ENCODE measurements at places on chromosomes 5 and 9.
A peak's percentile ranks its signal among the peaks of the same experiment; 100 is the strongest.

GRCh38 chr9:110536822-110537221 lies 42.7 kb downstream of the SVEP1 start:
- no peak for DNase-seq

GRCh38 chr5:133509742-133510079 lies 102.6 kb downstream of the FSTL4 start:
- DNase-seq, result no peak

DNA sequence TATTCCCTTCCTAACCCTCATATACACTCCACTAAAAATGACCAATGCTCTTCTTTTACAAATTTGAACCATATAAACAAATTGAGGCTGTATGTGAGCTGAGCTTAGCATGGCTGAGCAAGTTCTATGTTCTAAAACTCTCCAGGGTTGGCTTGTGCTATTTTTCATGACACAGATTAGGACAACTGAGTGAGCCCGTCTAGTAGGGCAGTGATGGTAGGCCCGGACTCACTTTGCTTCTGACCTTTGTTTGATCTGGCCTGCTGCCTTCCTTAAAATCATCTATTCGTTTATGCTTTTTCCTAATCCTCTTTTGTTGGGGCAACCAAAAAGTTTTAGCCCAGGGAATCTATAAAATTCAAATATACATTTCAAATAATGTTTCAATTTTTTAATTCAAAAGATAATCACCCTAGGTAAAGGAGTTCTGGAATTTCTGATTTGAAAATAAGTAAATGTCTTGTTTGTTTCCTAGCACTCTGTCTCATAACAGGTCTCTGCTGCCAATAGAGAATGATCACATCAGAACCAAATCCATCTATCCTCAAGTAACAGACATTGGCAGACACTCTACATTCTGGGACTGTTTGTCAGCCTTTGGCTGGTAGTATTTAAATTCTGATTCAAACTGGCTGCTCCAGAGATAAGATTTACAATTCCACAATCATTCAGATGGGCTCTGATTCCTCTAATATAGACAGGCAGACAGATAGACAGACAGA lies 217.0 kb upstream of the TARS1 start:
- DNase-seq, result no peak

GRCh38 chr5:151295791-151296477 lies 7.6 kb downstream of the SLC36A3 start:
- no peak for DNase-seq

GRCh38 chr9:123225374-123225813 lies 43.0 kb downstream of the STRBP start:
- DNase-seq, result peak; percentile 6

GRCh38 chr9:116368680-116369079 lies 215.1 kb downstream of the PAPPA start:
- no peak for DNase-seq

- DNase-seq, result no peak
These were observed 28.8 kb downstream of the SLC46A2 start for GRCh38 chr9:112861638-112862555.

- DNase-seq, result no peak
These were observed 28.3 kb upstream of the RAI14 start for GRCh38 chr5:34627794-34628193.

- DNase-seq, result no peak
These were observed 273.1 kb downstream of the ARHGEF28 start for GRCh38 chr5:73899055-73899454.

Measured in stimulated activated CD8-positive, alpha-beta memory T cell treated with anti-CD3 and anti-CD28 coated beads, Interleukin-15, amount 100 ng/mL, for 24 hours (primary cell).